ENCODE measurements at places on chromosomes 12 and 14.

DNA sequence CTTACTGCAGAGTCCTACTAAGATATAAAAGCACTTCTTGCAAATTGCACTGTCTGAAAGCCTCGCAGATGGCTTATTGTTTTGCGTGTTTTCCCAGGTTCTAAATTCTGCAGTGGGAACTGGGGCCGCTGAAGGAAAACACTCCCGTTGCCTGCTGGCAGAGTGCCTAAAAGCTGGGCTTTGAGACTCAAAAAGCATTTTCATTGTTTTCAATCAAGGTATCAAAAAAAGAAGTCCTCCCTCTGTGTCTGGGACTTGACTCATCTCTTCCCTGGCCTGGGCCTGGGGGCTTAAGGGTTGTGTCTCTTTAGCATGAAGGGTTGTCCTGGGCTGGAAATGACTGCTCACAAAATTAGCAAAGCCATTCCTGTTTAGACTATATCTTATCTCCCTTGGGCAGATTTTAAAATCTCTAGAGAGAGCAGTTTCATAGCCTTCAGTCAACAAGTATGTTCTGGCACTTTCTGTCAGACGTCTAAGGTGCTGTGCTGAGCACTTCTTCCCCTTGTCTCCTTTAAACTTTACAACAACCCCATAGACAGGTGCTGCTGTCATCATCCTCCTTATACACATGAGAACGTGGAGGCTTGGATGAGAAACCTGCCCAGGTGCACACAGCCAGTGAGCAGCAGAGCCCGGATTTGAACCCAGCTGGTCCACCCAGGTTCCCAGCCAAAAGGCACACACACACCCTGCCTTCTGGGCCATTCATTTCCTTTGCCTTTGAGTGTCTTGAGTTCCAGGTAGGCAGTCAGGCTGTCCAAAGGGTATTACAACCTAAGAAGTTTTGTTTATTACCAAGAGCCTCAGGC is 31.1 kb downstream of the ELK3 start:
- no peak for DNase-seq

DNA sequence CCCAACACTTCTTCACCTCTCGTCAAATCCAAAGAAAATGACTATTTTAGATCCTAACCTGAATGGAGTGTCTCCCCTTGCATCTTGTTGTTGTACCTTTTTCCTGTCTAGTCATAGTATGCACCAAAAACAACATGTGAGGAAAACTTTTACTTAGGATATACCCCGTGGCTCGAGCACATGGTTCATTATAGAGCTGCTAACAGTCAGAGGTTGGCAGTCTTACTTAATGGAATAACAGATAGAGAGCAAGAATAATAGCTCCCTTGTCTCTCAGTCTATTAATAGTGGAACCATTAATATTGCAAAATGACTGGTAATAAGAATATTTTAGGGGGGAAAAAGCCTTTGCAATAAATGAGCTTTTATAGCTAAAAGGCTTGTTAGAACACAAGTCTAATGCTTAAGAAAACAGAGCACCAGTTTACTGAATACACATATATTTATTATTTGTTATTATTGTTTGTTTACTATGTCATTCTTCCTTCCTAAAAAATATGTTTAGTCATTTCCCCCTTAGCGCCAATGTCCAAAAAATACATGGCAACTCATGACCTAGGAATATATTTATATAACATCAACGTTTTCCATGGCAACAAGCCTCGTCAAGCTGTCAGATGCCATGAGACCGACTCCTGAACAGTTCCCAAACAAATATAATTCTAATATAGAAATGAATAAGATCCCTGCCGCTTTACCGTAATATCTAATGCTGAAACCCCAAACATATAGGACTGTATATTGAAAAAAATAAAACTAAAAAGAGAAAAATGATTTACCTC is 592.4 kb downstream of the SOX5 start:
- no peak for DNase-seq

DNA sequence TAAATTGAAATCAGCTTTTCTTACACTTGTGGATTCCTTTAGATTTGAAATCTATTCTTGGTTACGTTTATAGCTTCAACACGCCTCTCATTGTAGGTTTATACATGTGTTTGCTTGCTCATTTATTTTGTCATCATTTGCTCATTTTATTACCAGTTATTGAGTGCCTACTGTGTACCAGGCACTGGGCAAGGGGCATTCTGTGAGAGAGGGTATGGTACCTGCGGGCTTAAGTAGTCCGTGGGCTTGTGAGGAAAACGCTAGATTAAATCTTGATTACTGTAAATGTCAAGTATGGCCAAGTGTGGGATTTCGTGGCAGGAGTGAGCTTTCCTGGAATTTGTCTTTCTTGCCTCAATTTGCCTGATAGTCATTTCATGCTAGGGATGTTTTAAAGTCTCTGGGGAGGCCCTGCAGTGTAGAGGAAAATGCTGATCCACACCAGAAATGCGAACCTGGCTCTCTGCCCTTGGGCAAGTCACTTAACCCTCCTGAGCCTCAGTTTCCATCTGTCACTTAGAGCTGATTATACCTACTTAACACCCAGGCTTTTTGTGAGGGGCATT is 92.7 kb downstream of the CACNA1C start:
- no peak for DNase-seq

GRCh38 chr14:83556065-83556464 is 1973.9 kb upstream of the FLRT2 start:
- no peak for DNase-seq

- no peak for DNase-seq
Observed at GRCh38 chr12:52418576-52419110, 12.5 kb upstream of the KRT82 start.

- peak; percentile 8 for DNase-seq
Observed at GRCh38 chr12:96828169-96828789, 78.8 kb upstream of the NEDD1 start.

DNA sequence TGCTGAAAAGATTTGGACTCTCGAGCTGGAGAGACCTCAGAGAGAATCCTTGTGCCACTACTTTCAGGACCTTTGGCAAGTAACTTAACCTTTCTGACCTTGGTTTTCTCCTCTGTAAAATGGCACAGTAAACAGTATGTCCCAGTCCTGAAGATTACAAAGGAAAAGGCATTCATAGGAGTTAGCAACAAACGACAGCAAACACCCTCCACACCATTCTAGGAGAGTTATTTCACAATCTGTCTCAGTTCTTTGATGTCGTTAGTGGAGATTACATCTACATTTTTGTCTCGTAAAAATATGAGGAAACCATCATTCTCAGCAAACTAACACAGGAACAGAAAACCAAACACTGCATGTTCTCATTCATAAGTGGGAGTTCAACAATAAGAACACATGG is 205.7 kb downstream of the ITPR2 start:
- no peak for DNase-seq

- no peak for DNase-seq
Observed at GRCh38 chr12:29492891-29493290, 4.6 kb downstream of the OVCH1 start.

- DNase-seq = no peak
Observed at GRCh38 chr14:100052819-100053218, 12.4 kb upstream of the EVL start.

DNA sequence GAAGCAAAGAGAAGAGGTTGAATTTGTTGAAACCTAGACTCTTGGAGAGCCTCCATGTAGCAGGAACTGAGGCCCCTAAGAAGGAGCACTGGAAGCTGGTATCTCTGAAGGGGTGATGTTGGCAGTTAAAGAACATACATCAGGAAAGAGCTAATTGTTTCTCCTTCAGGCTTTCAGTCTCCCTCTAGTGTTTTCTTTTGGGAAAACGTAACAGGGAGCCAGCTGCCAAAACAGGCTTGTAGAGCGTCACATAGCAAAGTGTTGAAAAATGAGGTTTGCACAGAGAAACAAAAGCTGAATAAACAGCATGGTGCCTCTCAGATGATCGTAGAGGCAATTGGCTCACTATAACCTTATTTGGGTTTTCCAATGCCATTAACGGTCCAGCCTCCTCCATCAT is 46.9 kb upstream of the CAND1 start:
- no peak for DNase-seq

Measured in stimulated activated CD4-positive, alpha-beta T cell treated with anti-CD3 and anti-CD28 coated beads, Interleukin-1b, Interleukin-23, amount 100 ng/mL, for 48 hours (primary cell).